ENCODE measurements at places on chromosomes 6 and 20. TPM values are rescaled to one million over a fixed set of nuclear protein-coding genes. Genes with fewer than 3 reads are reported as not detected.

RANBP9 gene
- total RNA-seq, result 20.4 TPM

MCCD1 gene
- total RNA-seq, result not detected

USP49 gene
- total RNA-seq, result 2.0 TPM

GRCh38 chr20:38757145-38757775 is 9.0 kb downstream of the ACTR5 start:
- DNase-seq, result peak; percentile 66

EFCAB8 gene
- under 0.01 TPM for total RNA-seq

SLC17A1 gene
- total RNA-seq, result not detected

- no peak for DNase-seq
Measured at GRCh38 chr6:143299253-143300166, 151.0 kb downstream of the ADAT2 start.

DNA sequence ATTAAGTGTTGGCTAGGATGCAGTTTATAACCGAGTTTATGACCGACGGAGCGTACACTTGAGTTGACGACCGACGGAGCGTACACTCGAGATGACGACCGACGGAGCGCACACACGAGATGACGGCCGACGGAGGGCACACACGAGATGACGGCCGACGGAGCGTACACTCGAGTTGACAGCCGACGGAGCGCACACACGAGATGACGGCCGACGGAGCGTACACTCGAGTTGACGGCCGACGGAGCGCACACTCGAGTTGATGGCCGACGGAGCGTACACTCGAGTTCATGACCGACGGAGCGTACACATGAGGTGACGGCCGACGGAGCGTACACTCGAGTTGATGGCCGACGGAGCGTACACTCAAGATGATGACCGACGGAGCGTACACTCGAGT is 119.8 kb downstream of the HUS1B start:
- no peak for DNase-seq

NKX2-4 gene
- total RNA-seq, result not detected

HUS1B gene
- 0.51 TPM for total RNA-seq

SEL1L2 gene
- not detected for total RNA-seq

- no peak for DNase-seq
Measured at GRCh38 chr6:40743226-40743625, 156.1 kb upstream of the LRFN2 start.

- DNase-seq, result no peak
Measured at GRCh38 chr6:89023591-89024441, 56.7 kb upstream of the PNRC1 start.

DNA sequence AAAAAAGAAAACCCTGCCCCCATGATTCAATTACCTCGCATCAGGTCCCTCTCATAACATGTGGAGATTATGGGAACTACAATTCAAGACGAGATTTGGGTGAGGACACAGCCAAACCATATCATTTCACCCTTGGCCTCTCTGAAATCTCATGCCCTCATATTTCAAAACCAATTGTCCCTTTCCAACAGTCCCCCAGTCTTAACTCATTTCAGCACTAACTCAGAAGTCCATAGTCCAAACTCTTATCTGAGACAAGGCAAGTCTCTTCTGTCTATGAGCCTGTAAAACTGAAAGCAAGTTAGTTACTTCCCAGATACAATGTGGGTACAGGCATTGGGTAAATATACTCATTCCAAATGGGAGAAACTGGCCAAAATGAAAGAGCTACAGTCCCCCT is 536.1 kb downstream of the MEI4 start:
- DNase-seq, result no peak

DNA sequence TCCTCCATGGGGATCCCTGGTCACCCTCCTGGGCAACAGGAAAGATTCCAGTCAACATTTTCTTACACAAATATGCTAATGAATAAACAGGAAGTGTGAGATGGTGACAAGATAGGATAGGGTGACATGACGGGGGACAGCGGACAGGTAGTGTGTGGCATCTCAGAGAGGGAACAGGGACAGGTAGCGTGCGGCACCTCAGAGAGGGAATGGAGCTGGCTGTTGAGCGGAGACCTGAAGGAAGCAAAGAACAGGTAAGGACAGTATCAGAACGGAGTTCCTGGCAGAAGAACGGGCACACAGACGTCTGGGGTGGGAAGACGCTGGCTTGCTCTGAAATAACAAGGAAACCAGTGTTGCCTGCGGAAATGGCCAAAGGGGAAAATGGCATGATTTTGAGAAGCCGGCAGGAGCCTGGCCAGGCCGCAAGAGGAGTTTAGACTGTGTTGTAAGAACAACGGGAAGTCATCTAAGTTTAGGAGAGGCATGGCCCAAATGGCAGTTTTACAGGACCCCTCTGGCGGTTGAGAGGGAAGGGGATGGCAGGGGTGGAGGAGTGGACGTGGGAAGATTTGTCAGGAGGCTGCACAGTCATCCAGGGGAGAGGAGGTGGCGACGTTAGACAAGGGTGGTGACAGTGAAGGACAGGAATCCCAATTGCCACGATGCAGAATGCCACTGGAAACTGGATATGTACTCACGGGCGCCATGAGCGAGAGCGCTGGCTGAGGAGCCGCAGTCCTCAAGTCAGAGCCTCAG is 111.6 kb downstream of the JPH2 start:
- DNase-seq, result no peak

MCM8 gene
- total RNA-seq, result 5.9 TPM

RFX6 gene
- not detected for total RNA-seq

- DNase-seq, result no peak
Measured at GRCh38 chr20:11826334-11826733, 91.4 kb upstream of the BTBD3 start.

DNA sequence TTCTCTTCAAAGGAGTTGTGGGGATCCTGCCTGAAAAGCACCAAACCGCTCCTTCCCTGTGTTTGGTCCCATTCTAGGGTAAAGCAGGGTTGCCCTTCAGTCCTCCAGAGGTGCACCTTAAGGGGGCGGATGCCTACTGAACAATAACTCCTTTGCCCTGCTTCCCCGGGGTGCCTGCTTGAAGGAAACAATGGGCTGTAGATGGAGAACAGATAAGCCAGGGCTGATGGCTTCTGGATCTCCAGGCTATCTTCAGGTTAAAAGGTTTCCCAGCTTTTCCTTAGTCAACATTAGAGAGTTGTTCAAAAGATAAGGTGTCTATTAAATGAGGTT is 5.4 kb upstream of the PRDM1 start:
- DNase-seq, result no peak

- no peak for DNase-seq
Measured at GRCh38 chr6:136334853-136335252, 45.2 kb upstream of the BCLAF1 start.

FLRT3 gene
- total RNA-seq, result 0.90 TPM

SLC9A8 gene
- 5.8 TPM for total RNA-seq

PSMB9 gene
- total RNA-seq, result 23.6 TPM

GRCh38 chr6:32969685-32970412 is 1.5 kb downstream of the BRD2 start:
- DNase-seq, result peak; percentile 33

- no peak for DNase-seq
Measured at GRCh38 chr6:88653936-88654335, 309.5 kb downstream of the RNGTT start.

FILIP1 gene
- total RNA-seq, result 3.8 TPM

DNA sequence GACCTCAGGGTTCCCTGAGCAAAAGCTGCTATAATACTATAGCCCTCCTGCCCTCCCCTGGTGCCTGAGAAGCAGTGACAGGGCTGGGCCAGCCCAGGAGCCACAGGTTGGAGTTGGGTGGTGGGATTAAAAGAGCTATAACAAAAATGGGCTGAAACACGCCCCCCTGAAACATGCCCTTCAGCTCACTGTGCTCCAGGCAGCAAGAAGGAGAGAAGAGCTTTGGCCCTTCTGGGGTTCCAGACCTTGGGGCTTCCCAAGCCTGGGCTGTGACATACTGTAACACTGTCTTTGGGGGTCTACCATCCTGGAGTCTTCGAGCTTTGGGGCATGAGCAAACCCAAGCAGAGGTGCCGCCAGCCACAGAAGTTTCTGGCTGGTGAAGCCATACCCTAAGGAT is 129.2 kb downstream of the HTR1B start:
- no peak for DNase-seq

- DNase-seq, result no peak
Measured at GRCh38 chr20:25054995-25055629, 2.8 kb downstream of the ACSS1 start.

GRM1 gene
- total RNA-seq, result 0.13 TPM

GRCh38 chr20:34629342-34629741 is 47.5 kb downstream of the PIGU start:
- DNase-seq, result no peak

SNX5 gene
- total RNA-seq, result 72.5 TPM

- DNase-seq, result no peak
Measured at GRCh38 chr6:20744911-20745557, 210.8 kb downstream of the CDKAL1 start.

GRCh38 chr6:144724818-144725217 is 439.7 kb downstream of the UTRN start:
- DNase-seq, result no peak

DNA sequence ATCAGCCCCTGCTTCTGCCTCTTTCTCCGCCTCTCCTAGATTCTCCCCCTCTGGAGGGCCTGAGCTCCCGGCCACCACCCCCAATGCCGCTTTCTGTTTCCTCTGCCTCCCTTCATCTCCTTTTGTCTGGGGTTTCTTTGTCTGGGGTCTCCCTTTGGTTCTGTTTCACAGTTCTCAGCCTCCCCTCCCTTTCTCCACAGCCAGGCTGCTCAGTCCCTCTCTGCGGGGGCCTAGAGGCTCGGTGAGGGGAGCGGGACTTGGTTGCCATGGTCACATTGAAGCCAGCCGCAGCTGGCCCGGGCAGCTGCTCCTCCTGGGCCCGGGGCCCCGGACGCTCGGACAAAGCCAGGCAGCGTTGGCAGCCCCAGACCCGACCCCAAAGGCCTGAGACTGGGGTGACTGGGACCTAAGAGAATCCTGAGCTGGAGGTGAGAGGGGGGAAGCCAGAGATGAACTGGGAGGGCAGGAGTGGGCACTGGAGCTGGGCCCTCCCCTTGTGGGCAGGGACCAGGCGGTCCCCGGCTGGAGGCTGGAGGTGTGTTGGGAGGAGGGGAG is 3.5 kb upstream of the DDR1 start:
- DNase-seq, result no peak

DNA sequence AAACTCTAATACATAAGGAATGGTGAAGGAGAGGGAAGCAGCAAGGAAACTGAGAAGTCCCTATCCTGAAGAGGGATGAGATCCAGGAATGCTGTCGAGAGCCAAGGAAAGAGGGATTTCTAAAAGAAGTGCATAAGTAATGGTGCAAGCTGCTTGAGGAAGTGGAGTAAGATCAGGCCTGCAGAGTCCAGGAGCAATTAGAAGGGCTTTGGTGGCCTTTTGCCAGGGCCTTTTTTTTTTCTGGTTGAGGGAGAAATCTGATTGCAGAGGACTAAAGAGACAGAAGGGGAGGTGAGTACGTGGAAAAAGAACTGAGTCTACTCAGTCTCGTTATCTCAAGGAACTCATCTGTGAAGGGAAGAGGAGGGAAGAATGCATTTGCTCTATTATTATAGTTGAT is 396.2 kb downstream of the UTRN start:
- DNase-seq, result no peak

- peak; percentile 2 for DNase-seq
Measured at GRCh38 chr6:33860706-33861474, 57.1 kb upstream of the MLN start.

DNA sequence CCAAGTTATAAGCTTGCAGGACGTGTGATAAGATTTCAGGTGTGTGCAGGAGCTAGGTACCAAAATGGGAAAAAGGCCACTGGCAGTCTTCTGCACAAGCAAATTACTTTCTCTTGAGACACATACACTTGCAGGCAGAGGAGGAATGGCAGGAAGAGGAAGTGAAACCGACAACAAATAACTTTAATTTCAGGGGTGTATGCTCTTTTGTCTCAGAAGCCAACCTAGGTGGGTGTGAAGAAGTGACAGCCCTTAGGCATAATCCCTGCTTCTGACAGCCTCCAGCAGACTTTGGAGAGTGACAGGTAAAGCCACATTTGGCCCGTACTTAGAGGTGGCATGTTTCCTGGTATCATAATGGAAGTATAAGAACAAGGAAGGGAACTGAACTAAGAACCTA is 118.8 kb upstream of the TRAF3IP2 start:
- DNase-seq, result no peak

DNA sequence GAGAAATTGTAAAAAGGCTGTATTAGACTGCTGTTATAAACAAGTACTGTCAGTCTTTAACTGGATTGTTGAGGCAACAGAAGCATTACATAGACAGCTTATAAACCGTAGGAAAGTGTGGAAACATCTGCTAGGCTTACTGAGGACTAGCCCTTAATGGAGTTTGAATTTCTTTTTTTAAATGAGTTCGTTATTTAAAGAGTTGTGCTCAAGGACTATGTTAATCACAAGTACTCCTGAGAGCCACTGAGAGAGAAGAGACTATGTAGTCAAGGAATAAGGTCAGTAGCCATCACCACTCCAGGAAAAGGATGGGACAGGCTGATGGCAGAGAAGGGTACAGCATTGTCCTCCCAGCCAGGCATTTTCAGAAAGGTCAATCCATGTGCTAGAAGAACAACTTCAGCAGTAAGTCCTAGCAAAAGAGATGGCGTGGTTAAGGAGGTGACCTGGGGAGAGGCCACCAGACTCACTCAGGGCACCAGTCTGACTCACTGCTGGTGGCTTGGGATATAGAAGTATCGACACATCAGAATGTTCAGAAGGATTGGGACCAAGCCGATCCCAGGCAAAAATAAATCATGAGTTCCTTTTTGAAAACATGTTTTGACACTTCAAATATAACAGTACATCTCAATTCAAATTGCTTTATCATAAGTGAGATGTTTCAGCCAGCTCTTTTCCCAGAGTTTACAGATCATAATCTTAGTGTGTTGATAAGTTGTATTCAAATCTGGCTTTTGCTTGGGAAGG is 6.4 kb downstream of the RPS12 start:
- peak; percentile 12 for DNase-seq

OVOL2 gene
- not detected for total RNA-seq

GRCh38 chr6:80437801-80438200 is 331.3 kb downstream of the BCKDHB start:
- no peak for DNase-seq
